ENCODE measurements at places on chromosomes 11 and 22.
A peak's percentile ranks its signal among the peaks of the same experiment; 100 is the strongest.

GRCh38 chr11:2789791-2790567, 90.2 kb upstream of the KCNQ1OT1 start:
- DNase-seq: no peak

DNA sequence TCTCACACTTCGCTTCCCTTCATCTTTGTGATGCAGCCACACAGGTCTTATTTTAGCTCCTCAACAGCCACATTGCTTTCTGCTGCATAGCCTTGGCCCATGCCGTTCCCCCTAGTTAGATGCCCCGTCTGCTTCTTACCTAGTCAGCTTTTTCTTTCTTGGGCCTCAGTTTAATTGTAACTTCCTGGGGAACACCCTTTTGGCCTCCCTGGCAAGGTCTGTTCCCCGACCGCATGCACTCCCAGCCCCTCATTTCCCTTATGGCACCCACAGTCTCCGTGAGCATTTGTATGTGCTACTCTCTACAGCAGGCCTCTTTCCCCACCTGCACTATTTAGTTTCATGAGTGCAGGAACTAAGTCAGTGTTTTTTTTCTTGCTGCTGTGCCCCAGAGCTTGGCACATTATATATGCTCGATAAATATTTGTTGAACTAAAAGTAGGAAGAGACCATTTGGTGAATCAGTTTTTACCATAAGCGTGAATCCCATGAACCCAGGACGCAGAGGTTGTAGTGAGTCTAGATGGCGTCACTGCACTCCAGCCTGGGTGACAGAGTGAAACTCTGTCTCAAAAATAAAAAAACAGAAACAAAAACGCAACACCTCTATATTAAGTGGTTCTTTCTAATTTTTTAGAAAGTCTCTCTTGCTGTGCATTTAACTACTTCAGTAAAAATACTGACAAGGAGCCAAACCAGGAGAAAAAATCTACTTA, 38.5 kb downstream of the TNRC6B start:
- no peak for DNase-seq

DNA sequence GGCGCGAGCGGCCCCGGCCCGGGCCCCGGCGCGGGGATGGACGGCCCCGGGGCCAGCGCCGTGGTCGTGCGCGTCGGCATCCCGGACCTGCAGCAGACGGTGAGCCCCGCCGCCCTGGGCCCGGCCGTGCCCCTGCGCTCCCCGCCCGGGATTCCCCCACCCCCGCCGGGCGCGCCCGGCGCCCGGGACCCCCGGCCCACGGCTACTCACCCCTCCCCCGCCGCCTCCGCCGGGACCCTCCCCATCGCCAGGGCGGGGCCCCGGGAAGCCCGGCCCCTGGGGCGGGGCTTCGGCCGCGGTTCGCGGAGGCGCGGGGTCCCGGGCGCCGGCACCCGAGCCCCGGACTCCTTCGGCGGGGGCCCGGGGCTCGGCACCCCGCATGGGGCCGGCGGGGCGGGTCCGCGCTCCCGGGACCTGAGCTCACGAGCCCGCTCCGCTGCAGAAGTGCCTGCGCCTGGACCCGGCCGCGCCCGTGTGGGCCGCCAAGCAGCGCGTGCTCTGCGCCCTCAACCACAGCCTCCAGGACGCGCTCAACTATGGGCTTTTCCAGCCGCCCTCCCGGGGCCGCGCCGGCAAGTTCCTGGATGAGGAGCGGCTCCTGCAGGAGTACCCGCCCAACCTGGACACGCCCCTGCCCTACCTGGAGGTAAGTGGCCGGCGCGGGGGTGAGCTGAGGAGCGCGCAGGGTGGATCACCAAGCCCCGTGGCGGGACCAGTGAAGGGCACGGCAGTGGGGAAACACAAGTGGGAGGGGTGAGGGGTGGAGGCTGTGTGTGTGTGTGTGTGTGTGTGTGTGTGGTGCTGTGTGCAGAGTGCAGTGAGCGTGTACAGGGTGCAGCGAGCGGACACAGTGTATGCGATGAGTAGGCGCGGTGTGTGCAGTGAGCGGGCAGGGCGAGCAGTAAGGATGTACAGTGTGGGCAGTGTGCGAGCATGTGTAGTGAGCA, 2.3 kb downstream of the SHANK3 start:
- DNase-seq: no peak

DNA sequence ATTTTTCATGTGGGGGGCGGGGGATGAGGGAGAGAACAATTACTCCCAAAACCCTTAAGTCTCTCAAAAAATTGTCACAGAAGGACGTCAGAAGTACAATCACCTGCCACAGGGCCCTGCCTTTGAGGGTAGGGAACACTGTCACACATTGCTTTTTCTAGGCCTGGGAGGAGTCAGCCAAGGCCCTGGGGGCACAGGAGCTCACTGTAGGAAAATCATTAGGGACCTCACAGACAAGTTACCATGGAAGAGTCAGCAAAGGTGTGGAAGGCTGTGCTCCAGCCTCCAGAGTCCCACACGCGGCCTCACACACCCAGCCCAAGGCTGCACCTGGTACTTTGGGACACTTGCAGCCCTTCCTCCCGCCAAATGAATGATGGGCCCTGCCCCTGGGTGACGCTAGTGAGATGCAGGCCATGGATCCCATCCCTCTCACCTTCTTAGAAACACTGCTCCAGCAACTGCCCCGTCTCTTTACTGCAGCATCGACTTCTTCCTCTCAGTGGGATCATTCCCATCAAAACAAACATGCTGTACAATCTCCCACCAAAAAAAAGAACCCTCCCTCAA, 3.3 kb downstream of the PLEKHA7 start:
- DNase-seq: no peak

- no peak for DNase-seq
Measured at GRCh38 chr11:8090756-8091155, 9.7 kb downstream of the TUB start.

- DNase-seq: no peak
Measured at GRCh38 chr11:81995889-81996288, 737.8 kb downstream of the FAM181B start.

- DNase-seq: no peak
Measured at GRCh38 chr22:39214006-39214382, 30.8 kb downstream of the PDGFB start.

GRCh38 chr11:30424321-30424720, 101.4 kb downstream of the ARL14EP start:
- DNase-seq: no peak

GRCh38 chr22:35893698-35894097, 134.9 kb downstream of the RBFOX2 start:
- no peak for DNase-seq

DNA sequence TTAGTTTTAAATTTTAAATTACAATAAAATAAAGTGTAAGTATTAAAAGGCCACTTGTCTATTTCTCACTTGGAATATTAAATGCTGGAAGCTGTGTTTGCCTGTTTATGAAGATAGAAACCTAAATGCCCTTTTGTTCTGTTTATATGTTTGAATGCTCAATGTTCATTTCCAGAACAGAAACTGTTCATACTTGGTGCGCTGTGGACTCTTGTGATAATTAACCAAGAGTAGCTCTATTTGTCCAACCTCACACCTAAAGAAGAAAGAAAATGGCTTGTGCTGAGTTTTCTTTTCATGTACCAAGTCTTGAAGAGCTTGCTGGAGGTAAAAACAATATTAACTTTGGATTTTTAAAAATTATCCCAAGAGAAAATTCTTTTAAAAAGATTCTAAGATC, 5.7 kb downstream of the C11orf54 start:
- DNase-seq: no peak

DNA sequence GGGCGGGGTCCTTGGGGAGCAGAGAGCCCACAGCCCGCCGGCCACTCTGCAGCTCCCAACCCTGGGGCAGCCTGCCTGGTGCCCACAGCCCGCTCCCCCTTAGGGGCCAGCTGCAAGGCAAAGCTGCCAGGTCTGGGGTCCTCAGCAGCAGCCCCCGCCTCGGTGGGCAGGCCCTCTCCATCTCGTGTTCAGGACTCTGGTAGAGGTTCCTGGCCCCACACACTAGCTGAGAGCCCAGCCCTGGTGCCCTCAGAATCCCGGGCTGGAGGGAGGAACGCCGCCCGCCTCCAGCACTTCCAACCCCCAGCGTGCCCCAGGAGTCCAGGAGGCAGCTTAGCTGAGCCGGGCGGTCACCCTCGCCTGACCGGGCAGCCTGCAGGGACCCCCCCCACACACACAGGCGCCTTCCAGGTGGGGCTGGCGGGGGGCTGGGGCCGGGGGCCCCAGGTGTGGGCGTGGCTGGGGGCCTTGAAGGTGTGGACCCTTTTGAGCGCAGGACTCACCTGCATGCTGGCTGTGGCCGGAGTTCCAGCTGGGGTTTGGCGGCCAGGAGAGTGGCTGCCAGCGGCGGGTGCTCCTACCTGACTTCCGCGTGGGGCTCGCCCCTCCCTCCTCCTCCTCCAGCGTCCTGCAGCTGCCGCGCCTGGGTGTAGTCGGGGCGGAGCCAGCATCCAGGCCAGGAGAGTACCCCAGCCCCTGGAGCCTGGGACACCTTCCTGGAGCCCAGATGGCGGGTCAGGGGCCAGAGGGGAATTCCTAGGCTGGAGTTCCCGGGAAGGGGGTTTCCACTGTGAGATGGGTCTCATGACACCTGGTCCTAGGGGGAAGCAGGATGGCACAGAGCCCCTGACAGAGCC, at the start of gene ANO9:
TSS of gene ANO9 (minus strand) at position 594 of the 857 bp plus-strand sequence. CDS start at position 509, 85 bp downstream.
- DNase-seq: no peak

DNA sequence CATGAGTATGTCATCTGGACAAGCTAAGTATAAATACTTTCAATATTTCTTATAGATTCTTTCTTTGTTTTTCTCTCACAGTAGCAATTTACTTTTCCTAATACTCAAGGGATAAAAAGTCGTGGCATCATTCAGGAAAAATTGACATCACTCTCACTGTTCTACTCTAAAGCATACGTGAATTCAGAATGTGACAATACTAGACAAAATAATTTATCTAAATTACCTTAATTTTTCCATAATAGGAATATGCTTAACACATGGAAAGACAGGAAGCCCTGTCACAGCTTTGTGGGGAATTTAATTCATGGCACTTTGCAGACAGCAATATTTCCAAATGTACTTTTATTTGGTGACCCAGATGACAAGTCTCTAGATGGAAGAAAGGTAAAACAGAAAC, 394.6 kb downstream of the DLG2 start:
- DNase-seq: no peak

DNA sequence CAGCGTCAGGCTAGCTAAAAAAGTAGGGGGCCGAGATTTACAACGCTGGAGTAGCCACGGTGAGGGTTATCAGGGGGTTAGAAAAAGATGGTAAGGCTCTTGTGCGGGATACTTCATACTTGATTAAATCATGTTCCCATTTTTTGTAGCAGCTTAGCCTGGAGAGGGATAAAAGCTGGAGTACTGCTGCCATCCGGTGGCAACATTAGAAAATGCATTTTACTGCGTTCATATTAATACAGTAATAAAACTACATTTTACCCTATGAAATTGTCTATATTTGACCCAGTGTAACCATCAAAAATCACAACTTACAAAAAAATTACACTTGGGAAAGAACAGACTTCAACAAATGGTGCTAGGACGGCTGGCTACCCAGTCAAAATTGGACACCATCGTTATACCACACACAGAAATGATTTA, 17.3 kb downstream of the RPUSD4 start:
- DNase-seq: peak; percentile 46

GRCh38 chr11:2724653-2725367, 25.0 kb upstream of the KCNQ1OT1 start:
- DNase-seq: no peak

DNA sequence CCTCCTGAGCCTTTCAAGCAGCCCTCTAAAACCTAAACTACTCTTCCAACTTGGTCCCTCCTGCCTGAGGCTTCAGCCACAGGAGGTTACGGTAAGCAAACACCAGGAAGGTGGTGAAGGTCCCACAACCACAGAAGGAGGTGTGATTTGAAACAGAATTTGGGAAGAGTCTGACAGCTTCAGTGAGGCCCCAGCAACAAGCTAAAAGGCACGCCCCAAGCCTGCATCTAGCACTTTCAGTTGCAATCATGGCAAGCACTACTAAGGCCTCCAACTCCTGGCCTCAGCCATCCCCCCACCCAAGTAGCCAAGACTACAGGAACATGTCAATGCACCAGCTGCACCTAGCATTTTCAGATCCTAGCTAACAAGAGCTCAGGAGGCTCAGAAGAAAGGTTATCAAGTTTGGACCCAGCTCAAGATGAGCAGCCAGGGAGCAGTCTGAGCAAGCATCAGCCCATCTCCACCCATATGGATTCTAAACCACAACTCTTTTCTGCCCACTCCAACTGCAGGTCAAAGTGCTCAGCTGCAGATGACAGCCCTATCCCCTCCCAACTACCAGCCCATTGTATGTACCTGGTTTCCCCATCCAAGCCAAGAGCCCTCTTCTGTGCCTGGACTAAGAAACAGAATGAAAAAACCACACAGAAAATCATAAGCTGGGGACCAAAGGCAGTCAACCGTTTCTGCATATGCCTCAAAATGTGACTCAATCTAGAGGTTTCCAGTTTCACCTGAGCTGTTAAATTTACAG, 10.4 kb upstream of the AHNAK start:
- peak; percentile 24 for DNase-seq

- no peak for DNase-seq
Measured at GRCh38 chr22:47292546-47293320, 530.3 kb downstream of the TBC1D22A start.

- DNase-seq: no peak
Measured at GRCh38 chr11:63369165-63369970, at the start of gene SLC22A9. Gene SLC22A9, plus strand, starts transcription at chr11:63369785. Its CDS starts 272 bp downstream, at chr11:63370057.

DNA sequence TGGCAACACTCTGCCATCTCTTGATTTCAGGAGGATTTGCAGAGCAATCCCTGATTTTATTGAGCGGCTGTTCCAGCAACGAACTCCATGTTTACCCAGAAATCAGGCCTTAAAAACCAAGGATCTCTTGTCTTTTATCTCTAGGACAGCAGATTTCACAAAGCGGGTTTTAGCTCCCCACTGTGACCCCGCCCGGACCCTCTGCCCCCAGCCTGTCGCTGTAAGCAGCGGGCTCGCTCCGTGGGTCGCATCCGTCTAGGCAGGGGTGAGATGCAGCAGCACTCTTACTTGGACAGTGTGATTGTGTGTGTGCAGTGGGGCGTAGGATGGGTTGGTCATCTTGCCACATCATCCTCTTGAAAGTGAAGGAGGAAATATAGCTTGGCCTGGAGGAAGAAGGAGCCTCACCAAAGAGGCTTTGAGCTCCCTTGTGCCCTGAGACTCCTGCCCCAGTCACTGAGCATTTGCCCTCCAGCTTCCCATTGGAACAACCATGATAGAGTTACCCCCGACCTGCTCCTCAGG, 189.2 kb upstream of the TBCEL start:
- DNase-seq: no peak

GRCh38 chr22:35604621-35605368, 12.3 kb downstream of the MB start:
- DNase-seq: no peak

- DNase-seq: no peak
Measured at GRCh38 chr11:122202951-122203456, 87.0 kb upstream of the BLID start.

DNA sequence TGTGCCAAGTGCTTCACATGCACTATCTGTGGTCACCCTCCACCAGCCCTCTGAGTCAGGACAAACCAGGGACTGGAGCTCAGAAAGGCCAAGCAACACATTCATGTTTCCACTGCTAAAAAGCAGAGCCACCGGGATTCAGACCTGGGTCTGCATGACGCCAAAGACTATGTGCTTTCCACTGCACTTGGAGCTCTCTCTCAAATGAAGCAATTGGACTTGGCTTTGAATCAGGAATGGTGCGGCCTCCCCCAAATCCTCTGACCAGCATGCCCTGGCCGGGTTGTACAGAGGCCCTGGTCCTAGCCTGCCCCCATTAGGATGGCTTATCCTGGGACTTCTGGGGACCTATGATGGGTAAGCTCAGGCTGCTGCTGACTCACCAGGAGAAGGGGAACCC, 80.7 kb downstream of the PKNOX2 start:
- DNase-seq: no peak

GRCh38 chr22:22168190-22168940, 76.2 kb upstream of the VPREB1 start:
- DNase-seq: no peak

All from hematopoietic multipotent progenitor cell treated with erythropoietin and hydrocortisone succinate and interleukin-3 and kit ligand, for 17 days (in vitro differentiated cells).